Thyroid gland (tissue), 4 donors: ENCODE measurements at places on chromosomes 7 and 10. TPM values are rescaled to one million over a fixed set of nuclear protein-coding genes. Genes with fewer than 3 reads are reported as not detected.

The ZSCAN25 gene
- total RNA-seq: 20.0 TPM

The SEMA3A gene
- total RNA-seq: 18.0 TPM

The AMPH gene
- total RNA-seq: 1.9 TPM

The PTPN12 gene
- total RNA-seq: 69.9 TPM

The GSTO2 gene
- total RNA-seq: 11.4 TPM

The NKX2-3 gene
- total RNA-seq: not detected

The CPED1 gene
- 14.0 TPM for total RNA-seq

The MYO1G gene
- 1.2 TPM for total RNA-seq

The AGR3 gene
- not detected for total RNA-seq

DNA sequence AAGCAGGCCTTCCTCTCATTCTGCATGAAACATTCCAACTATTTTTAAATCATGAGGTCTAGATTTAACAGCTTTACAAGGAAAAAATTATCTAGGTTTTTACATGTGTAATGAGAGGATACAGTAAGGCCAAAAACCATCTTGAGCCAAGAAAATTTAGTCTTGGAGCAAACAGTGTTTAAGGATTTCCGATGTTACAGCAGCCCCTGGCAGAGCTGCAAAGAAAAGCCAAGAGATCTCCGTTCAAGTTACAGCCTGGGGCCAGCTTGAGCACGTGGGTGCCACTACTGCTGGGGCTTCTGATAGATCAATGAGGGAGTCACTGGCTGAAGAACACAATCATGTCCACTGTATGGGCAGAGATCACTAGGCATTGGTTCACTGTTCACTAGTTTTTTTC lies 156.2 kb downstream of the EVX1 start:
- no peak for DNase-seq
- H3K36me3 ChIP-seq: no peaks in the 10 kb centered on the region
- no peaks in the 10 kb centered on the region for H3K4me1 ChIP-seq
- H3K27ac ChIP-seq: no peak overlapping the region
- H3K27me3 ChIP-seq: no peaks in the 10 kb centered on the region

- H3K4me1 ChIP-seq: peaks cover 11% of the 10 kb centered on the region
- no peaks in the 10 kb centered on the region for H3K27me3 ChIP-seq
- H3K4me3 ChIP-seq: no peak overlapping the region
- no peaks in the 10 kb centered on the region for H3K36me3 ChIP-seq
- peak; percentile 15 for DNase-seq
Observed at GRCh38 chr7:2245883-2246675, 4.1 kb downstream of the NUDT1 start.

GRCh38 chr7:128247640-128248194 lies 6.6 kb downstream of the LEP start:
- H3K4me1 ChIP-seq: no peaks in the 10 kb centered on the region
- no peak overlapping the region for H3K4me3 ChIP-seq
- no peak for DNase-seq
- no peaks in the 10 kb centered on the region for H3K36me3 ChIP-seq
- no peaks in the 10 kb centered on the region for H3K27me3 ChIP-seq
- H3K27ac ChIP-seq: no peak overlapping the region

- no peak overlapping the region for H3K4me3 ChIP-seq
- no peaks in the 10 kb centered on the region for H3K27me3 ChIP-seq
- no peaks in the 10 kb centered on the region for H3K4me1 ChIP-seq
- H3K36me3 ChIP-seq: no peaks in the 10 kb centered on the region
- peak; percentile 25 for DNase-seq
Observed at GRCh38 chr10:128062881-128063563, 63.2 kb downstream of the MKI67 start.

DNA sequence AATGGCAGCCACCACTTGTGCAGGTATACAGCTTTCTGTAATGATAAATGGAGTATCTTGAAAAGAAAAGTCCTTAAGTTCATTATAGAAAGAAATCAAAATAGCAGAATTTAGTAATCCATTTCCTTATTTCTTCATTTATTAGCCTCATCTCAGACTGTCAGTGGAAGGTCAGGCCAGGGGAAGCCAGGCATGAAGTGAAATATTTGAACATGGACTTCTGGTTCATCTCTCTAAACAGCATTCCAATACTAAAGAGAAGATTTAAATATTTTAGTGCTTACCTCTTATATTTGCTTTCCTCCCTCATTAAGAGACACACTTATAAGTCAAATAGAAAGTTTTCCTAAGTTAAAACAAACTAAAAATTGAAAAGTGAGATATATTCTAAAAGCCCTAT lies 26.8 kb downstream of the TRDMT1 start:
- H3K27me3 ChIP-seq: no peaks in the 10 kb centered on the region
- H3K4me1 ChIP-seq: peaks cover 39% of the 10 kb centered on the region
- peak overlapping the region; percentile 50 for H3K27ac ChIP-seq

DNA sequence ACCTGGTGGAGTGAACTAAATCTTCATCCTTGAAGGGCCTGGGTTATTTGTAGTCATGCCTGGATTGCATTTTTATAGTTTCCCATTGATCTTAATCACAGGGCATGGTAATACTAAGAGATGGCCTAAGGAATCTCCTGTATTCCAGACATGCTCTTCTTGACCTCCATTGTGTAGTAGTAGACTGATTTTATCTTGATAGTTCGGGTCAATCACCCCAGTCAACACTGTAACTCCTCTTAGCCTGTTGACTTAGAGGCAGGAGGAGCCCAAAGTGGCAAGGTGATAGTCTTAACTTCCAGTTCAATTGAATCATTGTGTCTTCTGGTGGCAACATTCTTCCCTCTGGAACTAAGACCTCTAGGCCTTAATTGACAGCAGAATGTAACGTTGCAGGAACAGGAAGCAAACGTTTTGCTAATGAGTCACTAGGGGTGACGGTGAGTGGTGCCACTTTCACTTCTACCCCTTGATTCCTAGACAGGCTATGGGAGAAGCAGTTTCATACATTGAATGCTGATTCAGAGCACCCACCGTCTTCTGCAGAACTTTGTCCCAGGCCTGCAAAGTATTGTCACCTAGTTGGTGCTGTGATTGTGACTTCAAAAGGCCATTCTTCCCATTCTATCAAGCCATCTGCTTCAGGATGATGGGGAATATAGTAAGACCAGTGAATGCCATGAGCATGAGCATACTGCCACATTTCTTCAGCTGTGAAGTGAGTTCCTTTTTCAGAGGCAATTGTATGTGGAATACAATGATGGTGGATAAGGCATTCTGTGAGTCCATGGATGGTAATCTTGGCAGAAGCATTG lies 24.0 kb upstream of the PAPSS2 start:
- no peak overlapping the region for H3K4me3 ChIP-seq
- H3K4me1 ChIP-seq: no peaks in the 10 kb centered on the region
- H3K36me3 ChIP-seq: no peaks in the 10 kb centered on the region
- no peaks in the 10 kb centered on the region for H3K27me3 ChIP-seq
- no peak overlapping the region for H3K27ac ChIP-seq

DNA sequence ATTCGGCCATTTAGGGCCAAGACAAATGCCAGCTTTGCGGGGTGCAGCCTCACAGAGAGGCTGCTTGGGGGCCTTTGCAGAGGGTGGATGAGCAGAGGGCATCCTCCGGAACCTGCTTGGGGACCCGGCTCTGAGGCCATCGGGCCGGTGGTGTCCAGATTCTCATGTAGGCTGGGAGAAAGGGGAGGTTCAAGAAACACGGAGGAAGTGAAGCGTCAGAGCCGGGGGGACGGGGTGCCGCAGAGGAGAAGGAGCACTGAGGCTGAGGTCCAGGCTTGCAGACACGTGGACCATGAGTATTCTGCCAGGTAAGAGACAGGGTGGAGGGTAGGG lies 150.7 kb upstream of the SHH start:
- DNase-seq: no peak
- no peaks in the 10 kb centered on the region for H3K4me1 ChIP-seq
- no peak overlapping the region for H3K4me3 ChIP-seq
- no peaks in the 10 kb centered on the region for H3K27me3 ChIP-seq
- H3K36me3 ChIP-seq: no peaks in the 10 kb centered on the region

DNA sequence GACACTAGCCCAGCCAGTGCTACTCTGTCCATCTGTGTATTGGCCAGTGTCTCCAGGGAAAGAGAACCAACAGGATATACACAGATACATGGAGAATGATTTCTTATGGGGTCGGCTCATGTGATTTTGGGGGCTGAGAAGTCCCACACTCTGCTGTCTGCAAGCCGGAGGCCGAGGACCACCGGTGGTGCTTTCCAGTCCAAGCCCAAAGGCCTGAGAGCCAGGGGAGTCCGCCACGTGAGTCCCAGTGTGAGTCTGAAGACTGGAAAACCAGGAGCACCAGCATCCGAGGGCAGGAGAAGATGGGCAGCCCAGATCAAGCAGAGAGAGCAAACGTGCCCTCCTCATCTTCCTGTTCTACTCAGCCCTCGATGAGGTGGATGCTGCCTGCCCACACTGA lies 71.5 kb downstream of the C10orf143 start:
- no peak for DNase-seq
- H3K27ac ChIP-seq: no peak overlapping the region

DNA sequence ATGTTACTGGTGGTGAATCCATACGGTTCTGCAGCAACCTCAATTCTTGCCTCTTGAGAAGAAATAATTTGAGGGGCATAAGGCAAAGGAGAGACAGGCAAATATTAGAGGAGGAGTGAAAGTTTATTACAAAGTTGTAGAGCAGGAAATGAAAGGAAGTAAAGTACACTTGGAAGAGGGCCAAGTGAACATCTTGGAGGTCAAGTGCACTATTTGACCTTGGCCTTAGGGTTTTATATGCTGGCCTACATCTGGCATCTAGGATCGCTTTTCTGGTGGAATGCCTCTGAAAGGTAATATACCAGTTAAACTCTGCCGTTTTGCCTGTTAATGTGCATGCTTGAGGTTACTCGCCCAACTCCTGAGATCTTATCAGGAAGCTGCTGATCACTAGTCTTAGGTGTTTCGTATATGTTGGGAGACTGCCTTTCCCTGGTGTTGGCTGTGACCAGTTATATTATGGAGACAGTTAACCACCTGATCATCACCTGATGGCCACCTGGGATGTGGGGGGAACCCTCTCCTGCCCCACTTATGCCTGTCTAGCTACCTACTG lies 66.1 kb upstream of the CYP2C18 start:
- no peak overlapping the region for H3K4me3 ChIP-seq
- no peak overlapping the region for H3K27ac ChIP-seq
- no peaks in the 10 kb centered on the region for H3K27me3 ChIP-seq
- H3K4me1 ChIP-seq: no peaks in the 10 kb centered on the region
- no peak for DNase-seq

- H3K36me3 ChIP-seq: no peaks in the 10 kb centered on the region
- peak; percentile 39 for DNase-seq
- no peak overlapping the region for H3K4me3 ChIP-seq
- no peak overlapping the region for H3K27ac ChIP-seq
- H3K4me1 ChIP-seq: peaks cover 6% of the 10 kb centered on the region
Observed at GRCh38 chr7:49791088-49791741, 17.8 kb downstream of the VWC2 start.

DNA sequence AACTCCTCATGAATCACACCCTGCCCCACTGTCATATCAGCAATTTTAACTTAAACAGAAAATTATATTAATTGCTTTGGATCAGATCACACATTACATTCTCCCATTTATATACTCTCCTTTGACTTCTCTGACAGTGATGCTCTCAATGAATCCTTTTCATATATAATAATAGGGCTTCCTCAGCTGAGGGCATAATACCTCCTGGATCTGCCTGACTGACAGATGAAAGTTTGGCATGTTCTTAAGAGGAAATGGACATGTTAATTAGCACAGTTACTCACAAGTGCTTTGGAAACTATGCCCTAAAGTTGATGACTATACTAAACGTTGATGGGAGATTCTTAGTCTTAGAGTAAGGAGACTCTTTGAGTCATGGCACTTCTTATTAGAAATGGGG lies 478.2 kb upstream of the LRRN3 start:
- no peaks in the 10 kb centered on the region for H3K27me3 ChIP-seq
- no peak overlapping the region for H3K27ac ChIP-seq
- no peak for DNase-seq
- no peak overlapping the region for H3K4me3 ChIP-seq
- no peaks in the 10 kb centered on the region for H3K4me1 ChIP-seq
- H3K36me3 ChIP-seq: no peaks in the 10 kb centered on the region

DNA sequence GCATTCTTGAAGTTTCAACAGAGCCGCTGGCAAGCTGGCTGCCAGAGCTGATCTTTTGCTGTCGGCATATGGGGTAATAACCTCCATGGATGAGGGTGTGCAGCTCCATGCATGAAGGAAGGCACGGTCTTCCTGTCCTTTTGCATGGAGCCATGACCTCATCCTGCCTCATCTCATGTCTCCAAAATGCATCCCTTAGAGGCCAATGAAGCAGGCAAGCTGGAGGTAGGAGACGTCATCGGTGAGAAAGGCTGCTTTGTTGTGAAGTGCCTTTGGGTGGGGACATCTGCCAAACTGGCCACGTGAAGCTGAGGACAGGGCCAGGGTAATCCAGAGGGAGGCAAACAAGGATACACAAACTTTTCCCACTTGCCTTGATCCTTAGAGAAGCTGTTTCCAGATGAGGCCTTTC lies 161.5 kb upstream of the TBX20 start:
- H3K4me3 ChIP-seq: no peak overlapping the region
- H3K4me1 ChIP-seq: no peaks in the 10 kb centered on the region
- H3K27me3 ChIP-seq: no peaks in the 10 kb centered on the region
- H3K27ac ChIP-seq: no peak overlapping the region
- no peak for DNase-seq

DNA sequence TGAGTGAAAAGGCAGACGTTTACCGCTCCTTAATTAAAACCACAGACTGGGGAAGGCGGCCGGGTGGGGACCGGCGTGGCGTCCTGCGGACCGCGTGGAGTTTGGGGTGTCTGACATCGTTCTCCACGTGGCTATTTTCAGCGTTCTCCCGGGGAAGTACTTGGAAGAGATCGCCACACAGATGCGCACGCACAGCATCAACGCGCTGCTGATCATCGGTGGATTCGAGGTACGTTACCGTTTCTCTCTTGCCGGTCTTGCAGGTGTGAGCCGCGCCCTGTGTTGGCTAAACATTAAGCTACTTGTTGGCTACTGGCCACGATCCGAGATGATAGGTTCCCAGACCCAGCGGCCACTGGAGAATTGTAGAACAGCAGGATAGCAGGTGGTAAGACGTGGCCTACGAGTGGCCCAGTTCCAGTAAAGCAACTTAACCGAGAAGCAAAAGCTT lies 51.3 kb downstream of the PFKP start:
- H3K27ac ChIP-seq: no peak overlapping the region
- H3K36me3 ChIP-seq: peaks cover 25% of the 10 kb centered on the region
- H3K27me3 ChIP-seq: no peaks in the 10 kb centered on the region
- no peaks in the 10 kb centered on the region for H3K4me1 ChIP-seq
- no peak overlapping the region for H3K4me3 ChIP-seq

GRCh38 chr10:60496181-60496580 lies 106.5 kb upstream of the ANK3 start:
- peaks cover 43% of the 10 kb centered on the region for H3K4me1 ChIP-seq
- H3K36me3 ChIP-seq: no peaks in the 10 kb centered on the region
- DNase-seq: no peak
- no peaks in the 10 kb centered on the region for H3K27me3 ChIP-seq

DNA sequence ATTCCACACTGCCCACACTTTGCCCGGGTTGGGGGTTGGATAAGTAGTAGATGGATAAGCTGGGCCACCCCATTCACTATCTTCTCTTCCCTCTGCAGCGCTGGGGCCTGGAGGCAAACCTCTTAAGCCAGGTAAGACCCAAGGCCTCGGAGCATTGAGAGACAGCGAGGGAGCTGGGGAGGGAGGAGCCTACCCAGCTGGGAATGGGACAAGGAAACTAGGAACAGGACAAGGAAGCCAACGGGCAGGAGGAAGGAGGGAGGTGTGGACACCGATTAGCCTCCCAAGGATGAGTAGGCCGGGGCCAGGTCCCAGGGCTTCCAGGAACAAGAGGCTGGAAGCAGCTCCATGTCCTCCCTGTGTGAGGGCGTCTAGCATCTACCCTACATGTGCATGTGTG lies 9.6 kb downstream of the ELN start:
- no peak for DNase-seq
- H3K4me3 ChIP-seq: no peak overlapping the region

GRCh38 chr7:142883571-142884285 lies 1.8 kb downstream of the TRPV6 start:
- no peak for DNase-seq
- H3K27me3 ChIP-seq: no peaks in the 10 kb centered on the region
- no peaks in the 10 kb centered on the region for H3K36me3 ChIP-seq
- H3K4me3 ChIP-seq: no peak overlapping the region
- H3K27ac ChIP-seq: no peak overlapping the region
- peaks cover 6% of the 10 kb centered on the region for H3K4me1 ChIP-seq
